A673 (cell line): ENCODE measurements at places on chromosomes 7 and 10.

GRCh38 chr10:26327811-26328210 lies 110.3 kb upstream of the APBB1IP start:
- no peak for DNase-seq

- no peak for DNase-seq
Observed at GRCh38 chr7:4549681-4550080, 132.4 kb upstream of the FOXK1 start.

- DNase-seq, result no peak
Observed at GRCh38 chr10:122471531-122472177, 10.3 kb downstream of the HTRA1 start.

DNA sequence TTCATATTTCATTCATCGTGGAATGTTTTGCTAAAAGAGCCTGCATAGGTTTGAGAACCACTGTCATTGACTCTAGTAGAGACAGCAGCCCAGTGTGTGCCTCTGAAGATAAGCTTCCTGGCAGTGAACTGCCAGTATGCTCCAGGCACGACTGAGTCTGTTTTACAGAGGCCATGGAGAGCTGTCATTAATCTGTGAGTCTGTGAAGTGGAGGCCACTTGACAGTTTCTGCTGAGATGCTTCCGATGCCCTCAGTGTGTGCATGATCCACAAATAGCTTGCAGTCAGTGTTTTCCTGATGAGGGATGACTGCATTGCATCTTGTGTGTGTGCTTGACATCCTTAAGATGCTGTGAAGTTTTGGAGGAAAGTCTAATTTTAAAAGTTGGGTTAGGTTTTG lies 162.2 kb downstream of the PFKFB3 start:
- no peak for DNase-seq

- DNase-seq, result peak; percentile 92
Observed at GRCh38 chr10:6401558-6402348, 178.3 kb downstream of the PRKCQ start.

- no peak for DNase-seq
Observed at GRCh38 chr7:47933215-47933614, 15.1 kb downstream of the PKD1L1 start.

DNA sequence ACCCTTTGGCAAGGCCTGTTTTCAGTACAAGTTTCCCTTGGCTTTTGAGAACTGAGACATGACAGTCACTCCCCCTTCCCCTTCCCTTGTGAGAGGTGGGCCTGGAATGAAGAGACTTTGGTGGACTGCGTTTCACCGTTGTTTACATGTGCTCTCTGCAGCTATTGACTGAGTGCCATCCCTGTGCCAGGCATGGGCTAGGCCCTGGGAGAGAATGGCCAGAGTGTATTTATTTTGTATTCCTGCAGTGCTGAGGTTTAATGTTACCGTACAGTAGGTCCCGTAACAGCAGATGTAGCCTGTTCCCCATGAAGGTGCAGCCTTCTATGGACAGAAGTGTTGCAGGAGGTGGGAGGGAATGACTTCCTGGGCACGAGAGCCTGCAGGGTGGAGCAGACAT lies 50.0 kb downstream of the TACR2 start:
- DNase-seq, result no peak

DNA sequence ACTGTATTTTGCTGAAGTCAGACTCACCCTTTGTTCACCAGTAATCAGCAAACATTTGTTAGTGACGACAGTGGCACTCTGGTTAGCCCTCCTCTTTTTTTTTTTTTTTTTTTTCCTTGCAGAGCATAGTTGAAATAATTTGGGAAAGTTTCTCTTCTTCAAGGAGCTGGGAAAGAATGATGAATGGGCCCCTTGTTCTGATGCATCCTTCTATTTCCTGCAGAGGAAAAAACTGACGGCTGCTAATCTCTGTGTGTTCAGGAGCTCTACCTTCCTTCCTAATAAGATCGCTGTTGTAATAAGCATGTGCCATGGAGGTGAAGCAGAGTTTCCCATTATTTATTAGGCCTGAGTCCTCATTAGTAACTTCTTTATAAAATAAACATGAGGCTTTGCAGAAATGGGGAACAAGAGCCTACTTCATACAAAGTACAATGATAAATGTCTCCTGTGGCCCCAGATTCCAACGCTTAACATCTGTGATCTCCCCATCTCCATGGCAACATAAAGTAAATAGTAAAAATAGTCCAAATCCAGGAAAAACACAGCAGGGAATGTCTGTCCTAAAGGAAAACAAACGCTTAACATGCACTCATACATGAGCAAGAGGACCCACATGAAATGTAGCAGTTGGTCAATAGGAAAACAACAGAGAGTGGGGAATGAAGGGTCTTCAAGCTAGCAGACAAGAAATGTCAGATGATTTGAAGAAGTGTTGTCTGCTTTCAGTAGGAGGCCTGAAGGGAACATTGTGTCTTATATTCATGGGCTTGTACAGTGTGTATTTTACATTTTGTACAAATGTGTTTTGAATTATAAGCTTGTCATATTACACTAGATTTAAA lies 59.1 kb upstream of the CALD1 start:
- no peak for DNase-seq

DNA sequence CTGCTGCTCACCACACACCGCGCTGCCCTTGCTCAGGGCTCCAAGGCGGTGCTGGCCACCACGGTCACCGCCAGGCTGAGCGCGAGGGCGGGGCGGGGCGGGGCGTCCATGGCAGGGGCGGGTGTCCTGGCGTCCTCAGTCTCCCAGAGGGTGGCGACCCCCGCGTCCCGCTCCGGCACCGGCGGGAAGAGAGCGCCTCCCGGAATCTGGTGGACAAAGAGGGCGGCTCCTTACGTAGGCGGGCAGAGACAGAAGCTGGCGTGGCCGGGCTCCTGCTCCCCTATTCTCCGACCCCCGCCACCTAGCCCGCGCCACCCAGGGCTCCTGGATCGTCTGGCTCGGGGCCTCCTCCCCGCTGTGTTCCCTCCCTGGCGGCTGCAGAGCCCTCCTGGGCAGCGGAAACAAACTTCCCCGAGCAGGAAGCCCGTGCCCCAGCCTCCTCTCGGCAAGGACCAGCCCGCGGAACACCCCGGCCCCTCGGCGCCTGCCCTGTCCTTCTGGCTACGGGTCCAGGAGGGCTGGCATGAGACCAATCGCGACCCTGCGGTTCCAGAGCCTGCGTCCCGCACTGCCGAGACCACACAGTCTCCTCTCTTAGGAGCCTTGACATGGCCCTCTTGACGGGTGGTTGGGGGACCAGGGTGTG lies 133.8 kb upstream of the ZNF92 start:
- DNase-seq, result peak; percentile 22

- no peak for DNase-seq
Observed at GRCh38 chr10:1409392-1409791, 327.9 kb downstream of the ADARB2 start.

DNA sequence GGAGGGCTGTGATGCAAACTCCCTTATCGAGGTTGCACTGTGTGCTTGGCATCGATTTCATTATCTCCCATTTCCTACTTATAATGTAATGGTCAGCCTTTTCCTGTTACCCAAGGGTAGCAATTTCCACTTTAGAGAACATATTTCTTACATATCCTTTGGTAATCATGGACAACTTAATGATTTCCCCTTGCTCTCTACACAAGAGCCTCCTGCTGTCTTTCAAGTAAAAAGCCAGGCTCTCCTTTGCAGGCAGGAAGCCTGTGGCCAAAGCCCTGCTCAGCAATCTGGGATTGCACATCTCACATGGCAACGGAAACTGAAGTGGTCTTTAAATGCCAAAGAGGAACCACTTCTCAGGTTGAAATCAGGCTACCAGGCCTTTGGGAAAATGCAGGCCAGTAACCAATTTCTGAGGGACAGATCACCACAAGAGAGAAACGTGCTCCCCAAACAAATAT lies 86.7 kb upstream of the IKZF1 start:
- DNase-seq, result no peak

DNA sequence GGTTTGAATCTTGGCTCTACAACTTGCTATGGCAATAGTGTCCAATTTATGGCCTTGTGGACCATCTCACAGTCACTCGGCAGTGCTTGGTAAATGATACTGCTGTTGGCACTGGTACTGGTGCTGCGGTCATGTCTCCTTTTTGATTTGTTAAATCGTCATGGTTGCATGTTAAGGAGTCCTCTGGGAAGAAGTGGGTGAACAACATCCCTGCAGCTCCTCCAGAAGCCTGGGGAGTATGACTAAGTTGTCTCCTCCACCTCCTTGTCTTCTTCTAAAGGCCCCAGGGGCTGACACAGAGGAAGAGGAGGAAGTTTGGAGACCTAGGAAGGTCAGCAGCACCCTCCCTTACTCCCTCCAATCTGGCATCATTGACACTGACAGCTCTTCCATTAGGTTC lies 8.5 kb downstream of the ITPRIP start:
- no peak for DNase-seq
